ENCODE measurements at places on chromosomes 1 and 21.

DNA sequence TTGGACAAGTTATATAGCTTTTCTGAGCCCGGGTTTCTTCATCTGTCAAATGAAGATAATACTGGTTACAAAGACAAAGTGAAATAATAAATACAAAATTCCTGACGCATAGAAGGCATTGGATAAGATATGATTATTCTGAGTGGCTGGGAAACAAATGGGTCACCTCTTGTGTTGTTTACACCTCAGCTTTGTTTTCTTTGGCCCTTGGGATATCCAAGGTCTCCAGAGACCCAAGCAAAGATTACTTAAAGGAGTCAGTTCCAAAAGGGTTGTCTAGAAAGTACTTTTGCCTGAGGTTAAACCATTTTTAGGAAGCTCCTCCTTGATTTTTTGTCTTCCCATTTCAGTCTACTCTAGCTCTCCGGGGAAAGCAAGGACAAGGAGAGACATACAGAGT, 9.7 kb downstream of the KHDRBS1 start:
- no peak for DNase-seq

DNA sequence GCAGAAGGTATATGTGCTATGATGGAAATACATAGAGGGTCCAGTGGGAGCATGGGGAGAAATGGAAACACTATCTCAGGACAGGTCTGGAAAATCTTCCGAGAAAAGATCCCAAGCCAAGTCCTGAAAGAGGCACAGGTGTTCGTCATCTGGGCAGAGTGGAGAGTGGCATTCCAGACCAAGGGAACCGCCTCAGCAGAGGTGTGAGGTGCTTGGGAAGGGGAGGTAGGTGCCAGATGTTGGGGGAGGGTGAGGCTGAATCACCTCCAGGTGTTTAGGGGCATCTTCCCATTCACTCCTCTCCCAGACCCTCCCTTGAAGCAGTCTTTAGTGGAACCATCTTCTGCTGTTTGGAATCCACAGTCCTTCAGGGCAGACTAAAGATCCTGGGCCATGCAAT, 23.5 kb upstream of the LRRN2 start:
- no peak for DNase-seq

DNA sequence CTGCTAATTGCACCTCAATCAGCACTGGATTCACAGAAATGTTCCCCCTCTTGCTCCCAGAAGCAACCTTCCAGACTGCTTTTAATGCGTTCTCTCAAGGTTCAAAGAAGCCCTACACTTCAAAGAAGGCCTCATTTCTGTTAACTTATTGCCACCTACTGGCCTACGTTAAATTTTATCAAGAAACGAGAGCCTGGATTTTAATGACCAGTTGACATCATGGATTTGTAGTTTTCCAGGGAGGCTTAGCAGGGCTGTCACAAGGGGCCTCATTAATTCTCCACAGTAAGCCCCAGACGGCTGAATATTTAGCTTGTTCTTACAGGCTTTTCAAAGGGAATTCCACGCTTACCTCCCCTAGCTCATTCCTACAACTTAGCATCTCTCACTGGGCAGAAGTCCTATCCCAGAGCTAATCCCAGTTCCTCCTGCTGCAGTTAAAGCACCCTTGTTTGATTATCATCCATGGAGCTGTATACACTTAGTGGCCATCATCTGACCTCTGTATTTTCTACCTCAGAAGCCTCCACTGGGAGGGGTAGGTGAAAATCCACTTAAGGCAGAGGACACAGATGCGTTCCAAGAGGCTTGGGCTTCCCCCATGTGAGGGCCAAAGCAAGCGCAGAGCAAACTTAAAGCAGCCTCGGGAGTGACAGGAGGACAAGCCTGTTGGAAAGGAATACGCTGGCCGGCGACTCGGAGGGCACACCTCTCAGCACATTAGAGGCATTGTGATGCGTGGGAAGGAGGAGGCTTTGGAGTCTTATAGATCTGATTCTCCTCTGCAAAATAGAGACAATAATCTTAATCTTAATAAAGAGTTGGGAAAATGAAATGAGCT, 32.2 kb upstream of the CYP4X1 start:
- peak; percentile 11 for DNase-seq

DNA sequence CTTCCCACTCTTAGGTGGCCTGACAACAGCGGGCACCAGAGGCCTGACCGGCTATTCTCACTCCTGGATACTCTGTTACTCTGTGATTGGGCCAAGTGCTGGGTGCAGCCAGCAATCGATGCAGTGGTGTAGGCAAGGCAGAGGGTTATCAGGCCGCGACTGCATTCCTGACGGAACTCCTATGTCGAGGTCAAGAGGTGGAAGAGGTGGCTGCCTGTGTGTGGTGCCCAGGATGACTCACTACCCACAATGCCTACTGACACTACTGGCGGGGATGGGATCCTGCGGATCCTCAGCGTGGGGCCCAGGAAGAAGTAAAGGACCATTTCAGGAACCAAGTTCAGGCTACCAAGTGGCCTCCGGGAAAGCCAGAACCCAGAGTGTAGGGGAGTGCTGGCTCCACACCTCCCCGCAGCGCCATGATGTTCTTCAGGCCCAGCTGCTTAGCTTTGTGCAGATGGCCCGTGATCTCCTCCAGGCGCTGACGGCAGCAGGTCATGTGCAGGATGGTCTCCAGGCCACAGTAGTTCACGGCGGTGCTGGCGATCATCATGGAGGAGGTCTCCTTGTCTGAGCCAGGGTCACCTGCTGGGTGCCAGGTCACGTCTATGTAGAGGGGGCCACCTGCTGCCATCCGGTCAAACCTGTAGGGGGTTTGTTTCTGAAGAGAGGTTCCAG, 4.9 kb downstream of the MTHFR start:
- no peak for DNase-seq

DNA sequence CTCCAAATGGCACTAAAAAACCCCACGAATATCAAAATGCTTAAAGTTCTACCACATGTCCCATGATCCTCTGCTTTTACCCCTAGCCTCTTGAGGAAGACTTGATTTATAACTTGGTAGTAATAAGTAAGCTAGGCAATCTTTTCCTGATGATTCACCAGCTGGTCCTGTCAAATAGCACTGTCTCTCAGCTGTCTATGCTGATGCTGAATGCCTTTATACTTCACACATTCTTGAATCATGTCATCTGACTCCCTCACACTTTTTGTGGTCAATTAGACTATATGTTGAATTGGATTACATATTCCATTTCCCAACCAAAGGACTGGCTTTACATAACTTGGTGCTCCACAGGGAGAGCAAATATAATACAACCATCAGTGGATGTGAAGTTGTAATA, 16.6 kb downstream of the C21orf91 start:
- peak; percentile 33 for DNase-seq

DNA sequence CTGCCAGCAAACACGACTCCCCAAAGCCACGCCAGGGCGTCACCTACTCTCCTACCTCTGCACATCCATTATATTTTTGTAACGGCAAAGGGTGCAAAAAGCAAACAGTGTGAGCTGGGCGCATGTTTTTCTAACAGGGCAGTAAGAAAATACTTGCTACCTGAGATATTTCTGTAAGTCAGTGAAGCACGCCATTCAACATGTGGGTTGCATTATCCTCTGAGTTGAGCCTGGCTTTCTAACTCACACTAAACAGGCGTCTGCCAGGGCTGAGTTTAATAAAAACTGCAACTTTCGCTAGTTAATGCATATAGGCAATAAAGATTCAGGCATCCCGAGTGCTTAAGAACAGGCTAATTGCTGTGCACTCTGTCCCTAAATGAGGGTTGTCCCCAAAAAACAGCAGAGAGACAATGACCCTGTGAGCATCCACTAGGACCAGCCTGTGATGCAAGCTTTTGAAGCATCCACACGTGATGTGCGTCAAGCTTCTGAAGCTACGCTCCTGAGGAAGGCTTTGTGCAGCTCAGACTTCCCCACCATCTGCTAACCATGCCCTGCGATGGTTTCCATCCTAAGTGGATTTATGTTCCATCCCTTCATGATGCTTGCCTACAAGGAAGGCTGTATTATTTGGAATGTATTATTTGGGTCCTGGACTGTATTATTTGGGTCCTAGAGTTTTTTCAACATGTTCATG, 70.0 kb upstream of the SIM2 start:
- no peak for DNase-seq

GRCh38 chr1:235563513-235564061, 59.3 kb upstream of the B3GALNT2 start:
- no peak for DNase-seq

- DNase-seq = no peak
These were observed 104.6 kb downstream of the ADSS2 start for GRCh38 chr1:244346972-244347618.

GRCh38 chr1:150995896-150996295, 10.8 kb downstream of the MINDY1 start:
- peak; percentile 57 for DNase-seq

GRCh38 chr1:226976276-226976977, 36.3 kb downstream of the COQ8A start:
- DNase-seq = no peak
